DND-41 (cell line): ENCODE measurements at places on chromosomes 3 and 15.

- DNase-seq, result no peak
These were observed 137.2 kb upstream of the RAD18 start for GRCh38 chr3:9100513-9100894.

DNA sequence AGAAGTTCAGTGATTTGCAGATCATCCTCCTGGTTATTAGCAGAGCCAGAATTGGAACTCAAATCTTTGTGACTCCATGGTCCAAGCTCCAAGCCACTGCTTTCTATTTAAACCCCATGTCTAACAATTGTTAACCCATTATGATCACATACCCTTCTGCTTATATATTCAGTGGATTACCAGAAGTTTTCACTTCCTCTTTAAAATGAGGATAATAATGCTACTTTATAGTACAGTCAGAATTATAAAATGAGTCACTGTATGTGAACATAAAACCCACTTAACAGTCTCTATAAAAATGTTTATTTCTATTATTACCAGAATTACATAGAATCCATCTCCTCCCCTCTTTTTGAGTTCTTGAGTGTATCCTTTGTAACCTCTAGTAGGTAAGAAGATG lies 550.7 kb upstream of the DPPA4 start:
- DNase-seq, result no peak

- DNase-seq, result no peak
These were observed 436.4 kb upstream of the KCNMB2 start for GRCh38 chr3:178099862-178100261.

DNA sequence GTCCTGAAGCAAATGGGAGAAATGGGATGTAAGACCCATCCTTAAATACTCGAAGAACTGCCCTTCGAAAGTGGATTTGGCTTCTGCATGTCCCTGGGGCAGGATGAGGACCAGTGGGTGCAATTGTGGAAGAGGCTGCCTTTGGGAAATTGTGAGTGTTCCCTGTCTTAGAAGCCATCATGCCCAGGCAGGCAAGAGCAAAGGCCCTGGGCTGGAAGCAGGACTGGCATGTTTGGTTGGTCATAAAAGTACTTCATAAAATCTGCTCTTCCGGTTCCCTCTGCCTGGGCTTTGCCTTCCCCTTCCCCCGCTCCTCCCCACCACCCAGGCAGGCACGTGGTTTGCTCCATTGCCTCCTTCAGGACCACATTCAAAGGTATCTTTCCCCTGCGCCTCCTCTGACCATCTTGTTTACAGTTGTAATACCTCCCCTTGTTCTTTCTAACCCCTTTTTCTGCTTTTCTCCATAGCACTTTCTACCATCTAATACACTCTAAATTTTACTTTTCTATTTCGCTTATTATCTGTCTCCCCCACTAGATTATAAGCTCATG lies 8.3 kb downstream of the MINAR1 start:
- DNase-seq, result no peak

DNA sequence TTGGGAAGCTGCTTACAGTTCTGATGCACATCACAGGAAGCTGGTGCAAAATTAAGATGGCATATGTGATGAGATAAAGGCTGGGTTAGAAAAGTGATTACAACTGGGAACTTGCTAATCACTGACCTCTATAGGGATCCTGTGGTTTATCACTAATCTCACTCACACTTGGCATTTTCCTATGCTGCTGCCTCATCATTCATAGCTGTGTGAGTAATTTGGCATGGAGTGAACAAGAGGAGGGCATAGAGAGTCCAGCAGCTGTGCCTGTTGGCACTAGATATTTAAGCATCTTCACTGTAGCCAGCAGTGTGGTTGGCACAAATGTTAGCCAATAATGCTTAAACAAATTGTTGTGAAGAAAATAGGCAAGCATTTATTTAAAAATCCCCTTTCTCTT lies 217.7 kb upstream of the CGNL1 start:
- no peak for DNase-seq

DNA sequence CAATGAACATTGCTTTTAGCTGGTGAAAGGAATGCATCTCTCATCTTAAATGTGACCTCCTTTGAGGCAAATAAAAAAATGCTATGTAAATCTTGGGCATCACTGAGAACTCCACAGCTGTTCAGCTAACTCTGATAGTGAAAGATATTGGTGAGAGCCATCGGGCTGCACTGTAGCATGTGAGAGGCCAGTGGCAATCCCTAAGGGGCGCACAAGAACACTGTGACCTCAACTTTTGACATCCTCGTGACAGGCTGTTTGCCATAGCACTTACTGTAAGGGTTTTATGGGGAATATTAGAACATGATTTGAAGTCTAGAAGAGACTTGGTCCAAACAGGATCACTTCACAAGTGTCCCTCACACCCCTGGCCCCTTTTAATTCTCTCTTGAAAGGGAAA lies 697.9 kb downstream of the MCTP2 start:
- no peak for DNase-seq

GRCh38 chr3:147411815-147412241 lies 2.7 kb downstream of the ZIC1 start:
- DNase-seq, result no peak

GRCh38 chr3:48518638-48519276 lies 14.8 kb upstream of the SHISA5 start:
- DNase-seq, result no peak

DNA sequence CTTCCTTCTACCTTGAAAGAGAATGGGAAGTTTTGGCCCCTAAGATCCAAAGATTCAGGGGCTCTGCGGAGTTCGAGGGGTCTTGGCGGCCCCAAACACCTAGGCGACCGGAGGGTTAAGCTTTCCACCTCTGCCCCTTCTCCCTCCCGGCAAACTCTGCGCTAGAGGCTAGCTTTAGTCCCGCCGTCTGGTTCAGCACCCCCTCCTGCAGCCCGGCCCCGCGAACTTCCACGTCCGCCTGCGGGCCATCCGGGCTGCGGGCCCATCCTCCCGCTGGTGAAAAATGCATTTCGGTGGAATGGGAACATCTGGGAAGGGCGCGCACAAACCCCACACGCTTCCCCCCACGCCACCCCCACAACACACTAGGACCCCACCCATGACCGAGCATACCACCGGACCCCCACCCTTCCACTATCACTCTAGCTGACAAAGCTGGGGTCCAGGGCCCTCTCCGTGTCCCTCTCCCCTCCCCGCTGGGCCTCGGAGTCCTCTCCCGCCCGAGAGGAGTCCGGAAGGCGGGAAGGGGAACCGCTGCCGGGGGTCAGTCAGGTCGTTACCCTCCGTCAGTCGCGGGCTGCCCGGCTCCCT lies 1.0 kb downstream of the SHOX2 start:
- DNase-seq, result no peak

- no peak for DNase-seq
These were observed 15.0 kb downstream of the CYP11A1 start for GRCh38 chr15:74352393-74352910.

GRCh38 chr3:61637088-61638051 lies 76.0 kb downstream of the PTPRG start:
- no peak for DNase-seq

DNA sequence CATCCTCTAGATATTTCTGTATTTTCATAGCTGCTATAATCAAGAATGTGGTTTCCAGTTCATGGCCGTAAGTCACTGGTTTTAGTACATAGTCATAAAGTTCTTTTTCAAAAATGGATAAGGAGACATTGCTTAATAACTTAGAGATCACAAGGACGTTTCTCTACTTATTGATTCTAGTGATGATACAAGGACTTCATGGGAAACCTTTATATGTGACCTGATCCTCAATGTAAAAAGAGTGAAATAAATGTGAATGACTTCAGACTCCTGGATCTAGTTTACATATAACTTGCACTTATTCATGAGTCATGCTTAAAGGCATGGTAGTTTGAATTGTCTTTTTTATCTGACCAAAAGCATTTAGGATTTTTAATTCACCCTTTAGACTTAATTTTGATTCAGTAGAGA lies 35.2 kb downstream of the TSC22D2 start:
- no peak for DNase-seq

- no peak for DNase-seq
These were observed 168.6 kb downstream of the SEMA6D start for GRCh38 chr15:47885920-47886319.

DNA sequence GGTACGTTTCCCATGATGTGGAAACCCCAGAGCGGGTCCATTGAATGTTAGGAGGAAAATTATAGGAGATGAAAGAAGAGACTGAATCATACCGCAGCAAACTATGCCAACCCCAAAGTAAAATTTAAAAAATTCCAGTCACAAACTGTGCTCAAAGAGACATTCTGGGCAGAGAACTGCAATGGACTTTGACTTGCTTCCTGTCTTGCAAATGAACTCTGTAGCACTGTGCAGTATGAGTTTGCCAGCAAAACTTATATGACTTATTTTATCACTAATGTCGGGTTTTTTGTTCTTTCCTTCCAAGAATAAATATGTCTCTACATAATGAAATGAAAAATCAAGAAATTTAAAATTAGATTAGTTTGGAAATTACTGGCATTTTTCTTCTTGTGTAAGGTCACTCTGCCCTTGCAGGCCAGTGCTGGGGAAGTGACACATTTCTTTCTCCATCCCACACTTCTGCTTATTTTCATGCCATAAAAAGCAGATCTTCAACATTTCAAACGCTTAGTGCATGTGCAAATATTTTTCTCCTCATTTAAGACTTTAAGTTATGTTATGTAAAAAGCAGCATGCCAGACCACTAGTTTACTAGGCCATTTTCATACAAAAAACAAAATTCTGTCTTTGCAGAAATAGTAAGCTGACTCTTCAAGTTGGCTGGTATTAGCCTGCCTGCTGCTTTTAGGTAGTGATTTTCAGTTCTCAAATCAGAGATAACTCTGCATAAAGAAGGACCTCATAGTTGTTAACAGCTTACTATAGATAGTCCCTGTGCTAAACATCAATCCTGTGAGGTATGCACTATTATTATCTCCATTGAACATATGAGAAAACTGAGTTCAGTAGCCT lies 32.2 kb upstream of the SSR3 start:
- no peak for DNase-seq

- DNase-seq, result no peak
These were observed 51.5 kb downstream of the AAGAB start for GRCh38 chr15:67202991-67203390.

- DNase-seq, result no peak
These were observed 22.6 kb downstream of the GUCA1C start for GRCh38 chr3:108931035-108931434.

- no peak for DNase-seq
These were observed 272.1 kb downstream of the UNC13C start for GRCh38 chr15:54250326-54250725.

- DNase-seq, result no peak
These were observed 77.5 kb downstream of the ESYT3 start for GRCh38 chr3:138511945-138512344.

GRCh38 chr15:42100021-42100800 lies 5.8 kb upstream of the PLA2G4D start:
- no peak for DNase-seq

DNA sequence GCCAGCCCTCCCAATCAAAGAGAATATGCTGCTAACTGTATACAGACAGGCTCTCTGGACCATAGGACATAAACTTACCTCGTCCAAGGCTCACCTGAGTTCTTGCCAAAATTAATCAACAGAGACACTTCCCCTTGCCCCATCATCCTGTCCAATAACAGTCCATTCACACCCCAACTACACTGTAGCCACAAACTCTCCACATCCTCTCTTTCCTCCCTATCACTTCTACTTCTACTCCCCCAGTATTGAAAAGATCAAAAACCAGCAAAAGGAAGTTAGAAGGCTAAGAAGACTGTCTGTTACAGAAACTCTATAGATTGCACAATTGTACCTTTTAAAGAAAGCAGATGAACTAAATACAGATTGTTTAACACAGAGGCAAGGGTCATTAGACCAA lies 133.5 kb upstream of the STT3B start:
- DNase-seq, result peak; percentile 25

- DNase-seq, result no peak
These were observed 1.3 kb downstream of the CAMK2N2 start for GRCh38 chr3:184259878-184260723.

DNA sequence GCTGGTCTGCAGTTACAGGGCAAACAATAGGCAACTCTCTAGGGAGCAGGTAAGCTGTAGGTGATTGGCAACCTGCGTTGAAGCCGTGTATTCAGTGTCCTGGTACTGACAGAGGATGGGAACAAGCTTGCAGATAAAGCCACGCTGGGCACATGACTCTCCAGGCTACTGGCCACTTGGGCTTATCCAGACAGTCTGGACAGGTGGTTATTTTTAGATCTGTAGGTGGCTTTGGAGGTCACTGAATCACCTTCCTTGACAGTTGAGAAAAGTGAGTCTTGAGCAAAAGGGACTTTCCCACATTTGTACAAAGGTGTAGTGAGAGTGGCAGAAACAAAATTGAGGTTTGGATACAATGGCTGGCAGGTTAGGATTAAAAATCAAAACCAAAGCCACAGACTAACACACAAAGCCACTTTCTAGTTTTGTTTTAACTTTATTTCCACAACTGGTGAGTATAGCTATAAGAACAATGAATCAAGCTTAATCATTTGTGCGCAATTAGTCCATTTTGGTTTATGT lies 22.3 kb upstream of the IL1RAP start:
- DNase-seq, result no peak

- peak; percentile 82 for DNase-seq
These were observed 1.1 kb downstream of the VGLL4 start for GRCh38 chr3:11642431-11643191.

DNA sequence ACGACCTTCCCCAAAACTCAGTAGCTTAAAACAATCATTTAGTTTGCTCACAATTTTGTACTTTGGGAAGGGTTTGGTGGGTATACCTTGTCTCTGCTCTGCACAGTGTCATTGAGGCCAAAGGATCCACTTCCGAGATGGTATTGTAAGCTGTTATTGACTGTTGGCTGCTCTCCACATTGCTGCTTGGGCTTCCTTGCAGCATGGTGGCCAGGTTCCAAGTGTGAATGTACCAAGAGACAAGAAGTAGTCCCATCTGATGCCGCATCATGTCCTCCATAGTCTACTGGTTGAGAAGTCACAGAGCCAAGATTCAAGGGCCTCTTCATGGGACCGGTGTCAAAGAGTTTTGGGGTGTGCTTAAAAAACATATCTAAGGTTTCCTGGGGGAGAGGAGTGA lies 268.5 kb downstream of the PLCL2 start:
- DNase-seq, result no peak

GRCh38 chr3:148873977-148874376 lies 8.9 kb downstream of the CPA3 start:
- no peak for DNase-seq

DNA sequence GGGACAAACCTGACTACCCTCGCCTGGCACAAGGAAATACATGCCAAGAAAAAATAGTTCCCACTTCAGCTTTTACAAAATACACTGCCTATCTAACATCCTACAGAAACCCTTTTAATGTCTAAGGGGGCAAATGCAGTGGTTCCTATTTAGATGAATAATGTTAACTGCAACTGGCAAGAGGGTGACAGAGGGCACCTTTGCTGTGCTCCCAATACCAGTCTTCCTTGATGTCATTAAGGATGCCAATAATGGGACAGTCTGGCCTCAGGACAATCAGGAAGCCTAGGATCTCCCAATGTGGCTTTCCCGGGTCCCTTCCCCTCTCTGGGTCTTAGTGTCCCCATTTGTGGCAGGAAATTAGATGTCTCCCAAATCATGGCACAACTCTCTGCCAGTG lies 13.9 kb downstream of the CSRNP1 start:
- DNase-seq, result no peak

- peak; percentile 10 for DNase-seq
These were observed 40.8 kb downstream of the EOMES start for GRCh38 chr3:27681249-27681748.

- no peak for DNase-seq
These were observed 133.8 kb downstream of the GMNC start for GRCh38 chr3:190728574-190729246.

- no peak for DNase-seq
These were observed 87.2 kb downstream of the MB21D2 start for GRCh38 chr3:192830291-192831110.

- no peak for DNase-seq
These were observed 424.4 kb downstream of the C3orf38 start for GRCh38 chr3:88574146-88574545.

GRCh38 chr3:68535782-68536181 lies 396.6 kb downstream of the TAFA4 start:
- DNase-seq, result no peak
